ENCODE measurements at places on chromosomes 6 and 20.

- no peak for DNase-seq
These were observed 236.7 kb downstream of the PAX1 start for GRCh38 chr20:21941941-21942805.

- DNase-seq: no peak
These were observed 87.4 kb upstream of the PLCB4 start for GRCh38 chr20:8981482-8981881.

- DNase-seq: no peak
These were observed 1.5 kb upstream of the PPDPF start for GRCh38 chr20:63518946-63519667.

GRCh38 chr6:129516787-129517186 is 193.2 kb downstream of the ARHGAP18 start:
- no peak for DNase-seq

GRCh38 chr6:146961831-146962230 is 242.4 kb upstream of the STXBP5 start:
- no peak for DNase-seq

GRCh38 chr20:63310265-63310991 is 17.4 kb downstream of the COL20A1 start:
- DNase-seq: no peak

- DNase-seq: no peak
These were observed 8.7 kb downstream of the FNDC11 start for GRCh38 chr20:63562461-63563224.

DNA sequence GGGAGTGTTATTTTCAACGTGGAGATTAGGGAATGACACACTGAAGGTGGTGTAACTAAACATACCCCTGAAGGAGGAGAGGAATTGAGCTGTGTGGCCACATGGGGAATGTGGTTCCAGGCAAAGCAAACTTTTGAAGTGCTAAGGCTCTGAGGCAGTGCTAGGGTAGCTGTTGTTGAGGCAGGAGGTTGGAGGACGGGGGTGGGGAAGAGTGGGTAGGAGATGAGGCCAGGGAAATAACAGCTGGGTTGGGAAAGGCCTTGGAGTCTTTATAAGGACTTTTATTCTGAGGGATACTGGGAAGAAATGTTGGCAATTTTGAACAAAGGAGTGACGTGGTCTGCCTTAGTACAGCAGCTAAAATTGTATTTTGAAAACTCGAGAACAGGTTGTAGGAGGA is 13.0 kb downstream of the RPRD1B start:
- no peak for DNase-seq

DNA sequence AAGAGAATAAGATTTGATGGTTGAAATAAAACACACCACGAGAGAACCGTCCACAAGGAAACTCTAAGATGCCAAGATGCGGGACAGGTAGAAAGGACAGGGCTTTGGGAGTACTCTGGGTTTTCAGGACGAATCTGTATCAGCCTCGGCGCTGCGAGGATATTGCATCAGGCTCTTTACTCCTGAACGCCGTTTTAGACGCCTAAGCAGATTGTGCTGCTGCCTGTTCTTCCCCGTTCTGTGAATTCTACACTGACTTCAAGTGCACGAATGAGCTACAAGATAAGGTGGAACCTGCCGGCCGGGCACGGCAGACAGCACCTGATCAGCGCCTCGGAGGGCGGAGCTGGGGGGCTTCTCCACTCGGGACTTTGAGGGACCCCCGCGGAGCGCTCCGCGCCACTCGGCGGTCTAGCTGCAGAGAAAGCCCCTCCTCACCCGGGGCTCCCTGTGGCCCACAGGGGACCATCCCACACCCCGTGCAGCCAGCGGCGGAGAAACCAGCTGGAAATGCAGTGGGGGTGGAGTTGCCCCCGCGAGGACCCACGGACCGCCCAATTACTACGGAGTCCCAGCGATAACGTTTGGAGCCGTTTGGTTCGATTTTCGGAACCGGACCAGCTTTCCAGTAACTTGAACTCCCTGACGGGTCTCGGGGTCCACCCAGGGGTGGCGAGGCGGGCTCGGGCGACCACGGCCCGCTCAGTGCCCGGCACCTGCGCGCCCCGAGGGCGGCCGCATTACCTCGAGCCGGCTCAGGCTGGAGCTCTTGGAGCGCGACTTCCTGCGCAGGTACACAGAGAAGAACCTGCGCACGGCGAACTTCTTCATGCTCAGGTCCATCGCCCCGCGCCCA is 646 bp downstream of the RPS6KA2 start:
- DNase-seq: no peak

- DNase-seq: no peak
These were observed 108.0 kb downstream of the CHD6 start for GRCh38 chr20:41510224-41510623.

DNA sequence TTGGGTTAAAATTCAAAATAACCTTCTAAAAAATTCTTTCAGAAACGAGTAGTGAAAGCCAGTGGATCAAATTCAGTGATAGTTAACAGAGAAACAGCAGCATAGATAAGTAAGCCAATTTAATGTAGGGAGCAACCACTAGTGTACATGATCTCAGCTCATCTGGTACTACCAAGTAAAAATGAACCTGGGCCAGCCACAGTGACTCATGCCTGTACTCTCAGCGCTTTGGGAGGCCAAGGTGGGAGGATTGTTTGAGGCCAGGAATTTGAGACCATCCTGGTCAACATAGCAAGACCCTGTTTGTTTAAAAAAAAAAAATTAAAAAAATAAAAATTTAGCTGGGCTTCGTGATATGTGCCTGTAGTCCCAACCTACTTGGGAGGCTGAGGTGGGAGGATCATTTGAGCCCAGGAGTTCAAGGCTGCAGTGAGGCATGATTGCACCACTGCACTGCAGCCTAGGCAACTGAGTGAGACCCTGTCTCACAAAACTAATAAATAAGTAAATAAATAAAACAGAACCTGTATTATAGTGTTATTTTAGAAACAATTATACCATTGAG is 32.4 kb downstream of the CBFA2T2 start:
- DNase-seq: peak; percentile 7

GRCh38 chr20:58131151-58131550 is 97.3 kb downstream of the ANKRD60 start:
- no peak for DNase-seq

- DNase-seq: no peak
These were observed 12.3 kb downstream of the FOXA2 start for GRCh38 chr20:22572023-22572422.

DNA sequence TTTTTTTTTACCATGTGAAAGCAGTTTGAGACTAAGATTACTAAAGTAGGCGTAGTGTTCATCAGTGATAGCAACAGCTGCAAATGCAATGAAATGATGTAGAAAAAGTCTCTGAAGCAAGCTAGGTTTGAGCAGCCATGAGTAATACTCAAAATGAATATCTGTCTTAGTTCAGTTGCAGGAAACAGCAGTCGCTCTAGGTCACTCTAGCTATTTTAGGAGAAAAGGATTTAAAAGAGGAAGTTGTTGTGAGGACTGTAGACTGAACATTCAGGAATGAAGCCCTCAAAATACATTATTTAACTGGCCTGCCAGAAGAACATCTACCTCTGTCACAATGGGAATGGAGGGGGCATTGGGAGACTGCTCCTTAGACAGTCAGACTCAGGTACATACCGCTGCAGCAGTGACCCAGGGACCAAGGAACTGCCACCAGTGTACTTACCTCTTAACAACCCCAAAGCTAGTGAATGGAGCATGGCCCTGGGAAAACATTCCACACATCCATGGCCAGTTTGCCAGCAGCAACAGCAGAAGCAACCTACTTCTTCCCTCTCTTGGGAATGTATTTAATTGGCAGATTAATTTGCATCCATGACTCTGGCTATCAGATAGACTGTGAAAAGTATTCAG is 243.0 kb upstream of the KHDRBS2 start:
- DNase-seq: no peak

GRCh38 chr6:134549854-134550253 is 231.9 kb upstream of the SGK1 start:
- no peak for DNase-seq

- no peak for DNase-seq
These were observed 52.6 kb upstream of the PDE7B start for GRCh38 chr6:135798751-135799515.

- DNase-seq: no peak
These were observed 35.4 kb upstream of the PIM1 start for GRCh38 chr6:37134396-37135191.

DNA sequence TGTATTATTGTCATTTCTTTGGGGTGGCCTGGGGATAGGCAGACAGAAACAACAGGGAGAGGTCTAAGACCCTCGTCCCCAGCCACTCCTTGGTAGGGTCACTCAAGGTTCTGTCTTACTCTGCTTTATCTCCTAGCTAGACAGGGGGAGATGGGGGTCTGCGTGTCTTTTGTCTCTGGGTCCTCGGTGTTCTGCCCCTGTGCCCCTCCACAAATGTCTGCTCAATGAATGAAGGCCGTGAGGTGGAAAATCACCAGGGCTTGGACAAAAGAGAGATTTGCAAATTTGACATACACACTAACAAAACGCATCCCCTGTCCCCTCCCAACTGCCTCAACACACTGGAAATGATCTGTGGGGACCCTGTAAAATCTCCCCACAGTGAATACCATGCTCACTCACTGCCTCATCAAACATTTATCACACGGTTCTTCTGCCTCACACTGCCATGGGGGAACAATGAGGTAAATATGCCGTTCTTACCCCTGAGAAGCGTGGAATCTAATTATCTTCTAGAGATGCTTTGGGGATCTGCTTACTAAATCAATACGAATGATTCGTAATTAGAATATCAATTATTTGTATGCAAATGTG is 13.2 kb upstream of the VAPB start:
- no peak for DNase-seq

GRCh38 chr6:46293641-46294316 is 123.0 kb upstream of the ENPP5 start:
- no peak for DNase-seq

DNA sequence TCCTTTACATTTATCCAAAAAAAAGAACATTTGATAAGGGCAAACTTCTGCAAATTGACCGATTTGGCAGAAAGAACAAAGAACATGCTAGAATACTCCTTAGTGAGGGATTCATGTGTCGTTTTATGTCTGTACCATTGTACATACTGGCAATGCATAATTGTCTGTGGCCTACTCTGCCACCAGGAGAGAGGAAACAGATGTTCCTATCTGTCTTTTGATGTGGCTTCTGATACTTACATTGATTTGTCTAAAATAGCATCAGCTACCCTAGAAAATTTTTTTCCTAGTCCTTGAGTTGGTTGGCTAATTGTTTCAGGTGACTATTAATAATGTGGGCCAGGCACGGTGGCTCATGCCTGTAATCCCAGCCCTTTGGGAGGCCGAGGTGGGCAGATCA is 654.1 kb downstream of the KIF16B start:
- no peak for DNase-seq
